ENCODE measurements at places on chromosomes 11 and 22. TPM values are rescaled to one million over a fixed set of nuclear protein-coding genes. Genes with fewer than 3 reads are reported as not detected.
A peak's percentile ranks its signal among the peaks of the same experiment; 100 is the strongest.

- peak; percentile 87 for DNase-seq
Observed at GRCh38 chr11:95705485-95706124, 84.0 kb downstream of the FAM76B start.

DNA sequence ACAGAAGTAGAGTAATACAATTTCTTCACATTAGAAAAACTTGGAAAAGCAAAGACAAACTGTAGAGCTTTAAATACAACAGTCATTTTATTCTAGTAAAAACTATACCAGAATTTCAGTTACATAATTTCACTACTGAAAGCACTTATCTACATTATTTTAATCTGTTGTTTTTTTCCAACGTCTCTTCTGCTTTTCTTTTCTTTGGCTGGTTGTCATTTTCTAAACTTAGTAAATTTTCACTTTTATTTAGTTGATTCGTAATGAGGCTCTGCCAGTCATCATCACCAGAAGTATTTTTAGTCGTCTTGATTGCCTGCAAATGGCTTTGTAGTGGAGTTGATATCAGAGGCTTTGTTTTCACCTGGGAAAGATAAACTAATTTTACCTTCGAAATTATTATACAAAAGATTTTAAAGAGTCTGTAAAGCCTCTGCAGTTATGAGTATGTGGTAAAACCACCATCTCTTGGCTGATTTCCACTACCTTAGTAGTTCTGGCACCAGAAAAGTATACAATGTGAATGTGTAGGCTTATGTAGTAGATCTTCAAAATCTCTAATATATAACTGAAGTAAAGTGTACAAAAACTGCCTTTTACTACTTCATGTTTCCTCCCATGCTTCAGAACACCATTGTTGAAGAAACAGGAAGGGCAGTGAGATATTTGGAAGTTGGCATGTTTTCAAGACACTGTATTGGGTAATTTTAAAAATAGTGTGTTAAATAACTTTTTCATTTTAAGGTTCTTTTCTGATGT lies 19.2 kb downstream of the EIF3M start:
- DNase-seq, result no peak

DNA sequence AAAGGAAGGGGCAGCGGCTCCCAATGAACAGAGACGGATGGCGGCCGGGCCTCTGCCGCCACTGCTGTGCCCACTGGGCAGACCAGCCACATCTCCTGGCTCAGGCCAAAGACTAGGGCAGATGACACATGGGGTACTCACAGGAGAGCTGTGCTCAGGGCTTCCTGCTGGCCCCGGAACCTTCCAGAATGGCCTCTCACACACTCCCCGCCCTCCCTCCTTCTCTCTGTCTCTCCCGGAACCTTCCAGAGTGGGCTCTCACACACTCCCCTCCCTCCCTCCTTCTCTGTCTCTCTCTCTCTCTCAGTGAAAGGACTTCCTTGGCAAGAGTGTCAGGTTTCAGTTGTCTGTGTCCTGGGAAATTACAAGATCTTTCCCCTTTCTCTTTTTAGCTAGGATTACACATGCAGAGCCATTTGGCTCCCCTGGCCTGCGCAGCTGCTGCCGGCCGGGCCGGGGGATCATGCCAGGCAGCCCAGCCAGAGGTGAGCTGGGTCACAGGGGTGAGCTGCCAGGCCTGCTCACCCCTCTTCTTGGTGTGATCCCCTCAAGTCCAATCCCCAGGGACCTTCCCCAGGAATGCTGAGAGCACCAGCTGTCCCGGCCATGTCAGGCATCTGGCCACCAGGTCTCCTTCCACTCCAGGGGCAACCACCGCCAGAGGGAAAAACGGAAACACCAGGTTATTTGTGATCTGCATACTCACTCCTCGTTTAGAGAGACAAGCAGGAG lies 45.3 kb upstream of the ADA2 start:
- DNase-seq, result no peak

Gene MUC6
- not detected for total RNA-seq

Gene DSCAML1
- total RNA-seq, result 1.3 TPM

DNA sequence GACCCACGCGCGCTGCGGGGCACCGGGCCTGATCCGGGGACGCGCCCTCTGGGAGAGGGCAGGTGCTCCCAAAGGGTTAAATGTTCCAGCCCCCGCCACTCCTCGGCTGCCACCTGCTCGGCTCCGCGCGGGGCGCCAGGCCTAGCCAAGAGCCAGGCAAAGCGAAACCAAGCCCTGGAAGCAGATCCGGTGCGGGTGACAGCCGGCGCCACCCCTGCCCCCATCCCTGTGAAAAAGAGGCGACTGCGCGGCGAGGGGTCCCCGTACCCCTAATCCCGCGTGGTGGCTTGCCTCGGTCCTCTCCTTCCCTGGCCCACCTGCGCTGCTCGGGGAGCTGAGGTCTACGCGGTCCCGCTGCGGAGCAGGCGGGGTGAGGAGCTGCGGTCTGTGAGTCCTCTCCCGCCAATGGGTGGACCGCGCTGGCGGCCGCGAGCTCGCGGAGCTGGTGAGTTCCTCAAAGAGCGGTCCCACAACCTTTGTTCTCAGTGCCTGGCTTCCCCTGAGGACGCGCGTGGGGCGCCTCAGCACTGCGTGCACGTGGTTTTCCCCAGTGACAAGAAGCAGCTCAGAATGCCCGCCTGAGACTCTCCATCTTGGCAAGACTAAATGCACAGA lies at the start of gene ME3:
TSS of gene ME3 (minus strand) at position 610 of the 615 bp plus-strand sequence.
- DNase-seq, result peak; percentile 90

DNA sequence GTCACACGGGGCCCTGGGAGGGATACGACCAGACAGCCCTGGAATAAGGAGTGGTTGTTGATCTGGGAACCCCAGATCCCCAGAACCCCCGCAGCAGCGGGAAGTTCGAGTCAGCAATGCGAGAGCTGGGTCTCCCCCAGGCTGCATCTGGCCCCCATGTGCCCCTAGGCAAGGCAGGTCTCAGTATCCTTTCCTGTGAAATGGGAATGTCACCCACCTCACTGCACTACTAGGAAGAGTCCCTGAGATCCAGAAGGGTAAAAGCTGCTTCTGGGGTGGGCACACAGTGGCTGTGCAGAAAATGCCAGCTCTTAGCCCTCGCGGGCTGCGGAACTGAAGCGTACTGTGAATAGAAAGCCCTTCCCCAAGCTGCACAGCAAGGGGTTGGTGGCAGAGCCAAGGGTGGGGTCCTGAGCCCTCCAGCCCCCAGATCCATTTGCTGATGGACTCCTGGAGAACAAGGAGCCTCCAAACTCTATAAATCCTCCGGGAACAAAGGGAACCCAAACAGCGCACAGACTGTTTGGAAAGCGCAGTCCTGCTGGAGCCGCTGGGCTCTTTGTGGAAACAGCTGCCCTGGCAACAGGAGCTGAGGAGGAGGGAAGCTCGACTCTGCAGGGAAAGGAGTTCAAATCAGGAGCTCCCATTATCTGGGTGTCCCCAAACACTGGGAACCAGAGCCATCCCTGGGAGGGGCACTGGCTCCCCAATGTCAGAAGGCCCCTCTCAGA lies 68.2 kb upstream of the SHISAL1 start:
- DNase-seq, result peak; percentile 29

DNA sequence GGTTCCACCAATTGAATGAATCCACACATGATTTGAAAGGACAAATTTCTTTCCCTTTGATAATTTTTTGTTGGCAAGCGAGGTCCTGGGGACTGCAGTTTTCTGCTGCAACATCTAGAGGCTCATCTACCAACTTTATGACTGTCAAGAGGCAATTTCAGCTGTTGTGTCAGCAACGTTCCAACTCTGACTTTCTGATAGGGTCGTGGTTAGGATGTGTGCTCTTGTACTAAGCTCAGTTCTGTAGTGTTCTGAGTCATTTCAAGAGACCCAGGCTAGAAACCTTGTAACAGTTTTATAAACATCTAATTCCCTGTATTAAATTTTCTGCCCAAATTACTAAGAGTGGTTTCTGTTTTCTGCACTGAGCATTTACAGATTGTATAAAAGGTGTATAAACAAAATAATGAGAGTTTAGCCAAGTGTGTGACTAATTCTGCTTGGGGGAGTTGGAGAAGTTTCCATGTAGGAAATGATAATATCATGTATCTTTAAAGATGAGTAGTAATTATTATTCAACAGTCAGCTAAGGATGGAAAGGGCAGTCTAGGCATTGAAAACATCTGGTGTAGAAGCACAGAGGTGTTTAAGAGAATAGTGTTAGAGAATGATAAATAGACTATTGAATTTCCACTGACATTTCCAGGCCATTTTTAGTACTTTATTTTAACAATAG lies 72.2 kb downstream of the RBMXL2 start:
- no peak for DNase-seq

Gene DTX4
- 43.1 TPM for total RNA-seq

GRCh38 chr22:19878461-19879245 lies 24.0 kb upstream of the GNB1L start:
- DNase-seq, result peak; percentile 39

- DNase-seq, result no peak
Observed at GRCh38 chr22:41874090-41874489, 40.8 kb downstream of the SHISA8 start.

Measured in upper lobe of right lung (tissue), 1 donor.